Stimulated activated CD4-positive, alpha-beta T cell treated with anti-CD3 and anti-CD28 coated beads, Interleukin-15, amount 100 ng/mL, for 1 hour (primary cell): ENCODE measurements at places on chromosomes 3 and 15.

- peak; percentile 67 for DNase-seq
Observed at GRCh38 chr15:73972984-73973682, 19.0 kb downstream of the STOML1 start.

GRCh38 chr3:61371123-61371522 lies 119.9 kb upstream of the FHIT start:
- peak; percentile 5 for DNase-seq

DNA sequence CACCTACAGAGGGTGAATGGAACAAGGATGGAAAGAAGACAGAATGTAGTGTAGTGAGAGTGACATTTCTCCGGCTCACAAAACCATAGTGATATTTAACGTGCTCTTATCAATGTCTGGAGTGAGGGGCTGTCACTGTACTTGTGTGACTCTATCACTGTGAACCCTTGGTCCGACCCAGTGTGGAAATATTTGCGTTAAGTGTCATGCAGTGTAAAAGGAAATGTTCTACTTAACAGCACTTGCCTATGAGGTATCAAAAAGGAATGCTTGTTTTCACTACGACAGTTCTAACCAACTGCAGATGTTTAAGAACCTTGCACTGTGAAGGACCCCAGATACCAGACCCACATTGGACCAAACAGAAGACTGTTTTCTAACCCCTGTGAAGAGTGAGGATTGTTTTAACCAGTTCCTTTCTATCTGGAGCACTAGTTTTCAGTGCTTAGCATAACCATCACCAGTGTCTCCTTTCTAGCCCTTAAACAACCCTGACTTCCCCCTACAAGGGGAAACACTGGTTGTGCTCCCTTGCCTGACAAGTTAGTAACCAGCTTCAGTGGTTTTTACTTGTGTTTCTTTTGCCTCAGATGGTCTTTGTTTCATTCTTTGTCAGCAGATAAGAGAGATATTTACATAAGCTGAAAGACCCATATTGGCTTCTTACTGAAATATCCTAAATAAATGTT lies 144.7 kb upstream of the ABHD17C start:
- no peak for DNase-seq

DNA sequence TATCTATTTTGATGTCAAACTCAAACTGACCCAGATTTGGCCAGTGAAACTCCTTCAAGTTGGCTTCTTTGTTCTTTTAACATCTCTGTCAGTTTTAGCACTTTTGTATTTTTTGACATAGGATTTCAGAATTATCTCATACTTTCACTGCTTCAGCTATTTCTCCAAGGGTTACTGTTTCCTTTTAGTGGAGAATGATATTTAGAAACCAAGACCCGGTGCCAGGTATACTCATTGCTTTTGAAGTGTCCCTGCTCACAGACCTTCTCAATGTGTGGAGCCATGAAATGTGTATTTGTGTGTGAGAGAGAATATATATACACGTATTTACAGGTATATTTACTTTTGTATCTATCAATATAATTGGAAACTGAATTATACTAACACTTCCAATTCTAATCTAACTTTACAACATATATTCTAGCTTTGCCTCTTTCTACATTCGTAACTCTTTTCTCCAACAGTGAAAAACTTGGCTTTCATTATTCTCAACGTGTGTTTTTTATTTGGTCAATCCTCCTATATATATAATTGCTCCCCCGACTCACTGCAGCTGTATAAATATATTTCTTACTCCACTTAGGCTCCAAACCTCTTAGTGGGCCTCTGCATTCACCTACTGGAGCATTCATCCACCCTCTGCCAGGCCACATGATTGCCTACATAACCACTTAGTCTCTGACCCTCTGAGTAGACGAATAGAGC lies 54.0 kb downstream of the OTOL1 start:
- DNase-seq: no peak

DNA sequence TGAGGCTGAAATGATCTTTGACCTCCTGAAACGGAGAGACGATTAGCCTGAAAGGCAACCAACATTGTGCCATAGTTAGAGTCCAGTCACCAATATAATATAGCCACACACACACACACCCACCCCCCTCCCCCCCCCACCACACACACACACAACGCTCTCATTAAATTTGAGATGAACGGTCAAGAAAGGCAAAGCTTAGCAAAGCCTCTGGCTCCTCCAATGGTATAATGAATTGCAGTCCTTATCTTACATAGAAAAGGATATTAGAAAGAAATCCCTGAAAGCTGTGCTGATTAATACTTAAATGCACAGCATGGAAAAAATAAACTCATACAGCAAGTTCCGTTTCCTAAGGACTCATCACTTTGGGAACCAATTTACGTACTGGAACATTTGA lies 876 bp upstream of the ZNF385D start:
- DNase-seq: no peak

DNA sequence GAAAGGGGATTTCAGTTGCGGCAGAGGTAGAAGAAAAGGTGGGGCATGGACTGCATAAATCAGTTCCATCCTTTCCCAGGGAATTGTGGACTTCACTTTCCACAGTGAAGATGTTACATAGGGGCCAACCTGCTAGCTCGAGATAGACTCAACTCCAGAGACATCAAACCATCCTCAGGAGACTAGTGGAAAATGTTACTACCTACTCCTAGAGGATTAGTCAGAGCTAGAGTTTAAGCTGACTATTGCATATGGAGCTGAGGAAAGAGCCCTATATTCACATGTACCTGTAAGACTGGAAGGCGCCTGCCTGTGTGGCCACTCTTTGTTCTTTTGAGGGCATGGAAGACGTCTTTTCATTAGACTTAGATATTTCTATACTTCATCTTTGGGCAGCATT lies 69.2 kb downstream of the KLHL25 start:
- no peak for DNase-seq

DNA sequence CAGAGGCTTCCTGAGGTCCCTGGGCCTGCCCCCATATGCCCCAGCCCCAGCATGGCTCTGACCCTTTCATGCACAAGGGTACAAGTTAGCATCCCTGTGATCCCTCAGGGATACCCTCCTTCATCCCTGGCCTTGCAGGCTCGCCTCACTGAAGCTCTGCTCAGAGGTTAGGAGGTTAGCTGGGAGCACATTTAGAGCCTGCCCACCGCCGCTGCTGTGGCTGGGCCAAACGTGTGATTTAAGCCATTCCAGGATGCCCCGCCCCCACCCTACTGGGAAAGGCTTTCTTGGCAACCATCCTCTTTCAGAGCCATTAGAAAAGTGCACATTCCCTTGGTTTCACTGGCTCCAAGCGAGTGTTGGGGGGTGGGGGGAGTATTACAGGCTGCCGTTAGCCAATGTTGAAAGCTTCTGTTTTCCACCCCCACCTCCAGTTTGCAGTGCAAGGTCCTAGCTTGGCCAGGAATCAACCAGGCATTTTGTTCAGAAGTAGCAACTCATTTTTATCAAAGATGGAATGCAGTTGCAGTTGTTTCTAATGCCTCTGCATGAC lies 6.3 kb upstream of the HES1 start:
- no peak for DNase-seq

DNA sequence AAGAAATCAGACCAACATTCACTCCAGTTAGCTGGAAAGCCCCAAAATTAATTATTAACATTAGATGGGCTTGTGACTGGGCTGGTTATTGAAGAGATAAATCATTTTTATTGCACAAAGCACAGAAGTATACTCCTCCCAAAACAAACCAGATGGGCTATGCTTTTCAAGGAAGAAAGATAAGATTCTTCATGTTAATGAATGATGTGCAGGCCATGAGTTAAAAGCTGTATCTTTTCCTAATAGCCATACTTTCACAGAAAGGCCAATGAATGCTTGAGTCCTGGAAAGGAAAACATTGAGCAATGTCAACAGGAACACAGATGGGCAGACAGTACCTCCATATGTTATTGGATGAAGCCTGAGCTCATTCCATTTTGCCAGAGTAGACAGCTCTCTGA lies 55.4 kb downstream of the OCA2 start:
- no peak for DNase-seq

- no peak for DNase-seq
Observed at GRCh38 chr3:138197524-138197923, 10.4 kb downstream of the ARMC8 start.

- no peak for DNase-seq
Observed at GRCh38 chr15:92843814-92844213, 56.3 kb upstream of the CHD2 start.

- no peak for DNase-seq
Observed at GRCh38 chr3:64935971-64936370, 248.2 kb upstream of the ADAMTS9 start.
